ENCODE measurements at places on chromosomes 3 and 15.

GRCh38 chr15:91141097-91141496, 41.0 kb downstream of the SV2B start:
- DNase-seq, result no peak

DNA sequence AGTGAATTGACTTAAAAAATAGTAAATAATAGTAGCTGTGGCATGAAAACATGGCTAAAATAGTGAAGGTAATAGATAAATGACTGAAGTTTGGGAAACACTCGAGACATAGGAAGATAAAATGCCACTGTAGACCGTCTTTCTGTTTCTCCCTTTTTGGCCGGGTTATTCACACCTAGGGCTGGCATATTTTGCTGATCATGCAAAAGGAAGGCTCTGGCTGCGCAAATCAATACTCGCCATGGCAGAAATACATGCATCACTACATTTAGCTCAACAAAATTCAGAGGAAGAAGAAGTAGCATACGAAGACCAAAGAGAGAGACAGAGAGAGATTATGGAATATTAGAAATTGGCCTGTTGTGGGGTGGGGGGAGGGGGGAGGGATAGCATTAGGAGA, 242.2 kb upstream of the KBTBD8 start:
- DNase-seq, result no peak

- no peak for DNase-seq
These were observed 357 bp upstream of the MAN2C1 start for GRCh38 chr15:75368689-75369239.

DNA sequence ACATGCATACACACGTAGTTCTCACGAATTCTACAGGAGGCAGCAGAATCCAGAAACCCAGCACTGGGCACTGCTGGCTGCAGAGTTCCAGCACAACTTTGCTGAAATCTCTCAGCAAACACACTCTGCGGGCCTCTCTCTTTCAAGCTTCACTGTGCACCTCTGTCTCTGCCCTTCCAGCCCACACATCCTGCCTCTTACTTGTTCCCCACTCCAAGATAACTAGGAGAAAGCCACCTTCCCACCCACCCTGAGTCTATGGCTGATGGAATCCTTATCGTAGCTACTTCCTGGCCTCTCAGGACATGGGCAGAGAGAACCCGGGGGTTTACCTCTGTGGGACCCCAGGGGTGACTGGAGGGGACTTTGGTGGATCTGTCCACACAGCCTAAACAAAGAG, 11.9 kb downstream of the ANP32A start:
- no peak for DNase-seq

DNA sequence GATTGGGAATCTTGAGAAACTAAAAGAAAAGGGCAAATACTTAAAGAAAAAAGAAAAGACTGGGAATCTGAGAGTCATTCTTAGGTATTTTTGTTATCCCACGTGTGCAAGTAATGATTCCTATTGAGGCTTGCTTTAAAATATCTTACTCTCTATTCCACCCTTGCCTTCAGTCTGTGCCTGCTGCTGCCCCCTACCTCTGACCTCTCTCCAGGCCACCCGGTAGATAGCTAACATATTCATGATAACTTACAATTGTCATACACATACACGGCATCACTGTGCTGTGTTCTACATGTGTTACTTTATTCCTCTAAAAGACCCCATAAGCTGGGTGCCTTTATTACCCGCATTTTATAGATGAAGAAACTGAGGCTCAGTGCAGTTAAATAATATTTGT, 27.8 kb upstream of the ATP13A3 start:
- DNase-seq, result no peak

DNA sequence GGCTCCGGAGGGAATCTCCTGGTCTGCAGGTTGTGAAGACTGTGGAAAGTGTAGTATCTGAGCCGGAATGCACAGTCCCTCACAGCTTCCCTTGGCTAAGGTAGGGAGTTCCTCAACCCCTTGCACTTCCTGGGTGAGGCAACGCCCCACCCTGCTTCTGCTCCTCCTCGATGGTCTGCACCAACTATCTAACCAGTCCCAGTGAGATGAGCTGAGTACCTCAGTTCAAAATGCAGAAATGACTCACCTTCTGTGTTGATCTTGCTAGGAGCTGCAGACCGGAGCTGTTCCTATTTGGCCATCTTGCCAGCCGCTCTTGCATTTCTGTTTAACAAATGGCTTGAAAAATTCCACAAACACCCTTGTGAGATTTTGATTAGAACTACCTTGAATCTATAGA, 156.1 kb downstream of the STXBP5L start:
- DNase-seq, result no peak

DNA sequence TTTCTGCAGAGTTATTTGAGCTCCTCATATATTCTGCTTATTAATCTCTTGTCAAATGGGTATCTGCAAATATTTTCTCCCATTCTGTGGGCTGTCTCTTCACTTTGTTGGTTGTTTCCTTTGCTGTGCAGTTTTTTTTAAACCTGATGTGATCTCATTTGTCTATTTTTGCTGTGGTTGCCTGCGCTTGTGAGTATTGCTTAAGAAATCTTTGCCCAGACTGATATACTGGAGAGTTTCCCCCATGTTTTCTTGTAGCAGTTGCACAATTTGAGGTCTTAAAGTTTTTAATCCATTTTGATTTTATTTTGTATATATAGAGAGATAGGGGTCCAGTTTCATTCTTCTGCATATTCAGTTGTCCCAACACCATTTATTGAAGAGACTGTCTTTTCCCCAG, 102.3 kb downstream of the POLQ start:
- no peak for DNase-seq

GRCh38 chr15:37289109-37289765, 188.9 kb upstream of the MEIS2 start:
- DNase-seq, result no peak

GRCh38 chr15:29785642-29786041, 36.6 kb downstream of the TJP1 start:
- no peak for DNase-seq

DNA sequence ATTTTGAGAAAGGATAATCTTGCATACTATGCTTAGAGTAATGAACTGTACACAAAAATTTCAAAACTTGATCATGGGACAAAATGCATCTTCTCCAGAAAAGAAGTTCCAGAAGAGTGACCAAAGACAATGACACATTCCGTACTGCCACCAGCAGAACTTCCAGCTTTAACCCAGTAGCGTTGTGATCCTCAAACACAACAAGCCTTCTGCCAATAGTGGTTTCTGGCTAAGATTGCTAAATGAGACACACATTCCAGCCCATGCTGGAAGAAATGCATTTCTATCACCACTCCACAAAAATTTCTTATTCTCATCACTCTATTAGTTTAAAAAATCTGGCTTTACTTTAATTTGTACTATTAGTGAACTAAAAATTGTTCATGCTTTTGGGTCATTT, 334.9 kb downstream of the TBC1D5 start:
- no peak for DNase-seq

GRCh38 chr3:42732196-42732828, 29.7 kb upstream of the HHATL start:
- no peak for DNase-seq

- DNase-seq, result no peak
These were observed 961.4 kb downstream of the VGLL3 start for GRCh38 chr3:86029590-86029989.

DNA sequence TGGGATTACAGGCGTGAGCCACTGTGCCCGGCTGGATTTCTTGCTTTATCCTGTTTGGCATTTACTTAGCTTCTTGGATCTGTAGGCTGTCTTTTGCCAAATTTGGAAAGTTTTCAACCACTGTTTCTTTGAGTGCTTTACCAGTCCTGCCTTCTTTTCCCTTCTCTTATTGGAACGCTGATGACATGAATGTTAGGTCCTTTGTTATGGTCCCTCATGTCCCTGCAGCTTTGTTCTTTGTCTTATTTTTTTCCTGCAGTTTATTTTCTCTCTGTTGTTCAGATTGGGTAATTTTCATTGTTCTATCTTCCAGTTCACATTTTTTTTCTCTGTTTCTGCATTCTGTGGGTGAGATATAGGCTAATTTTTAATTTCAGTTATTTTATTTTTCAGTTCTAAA, 25.0 kb downstream of the SH3GL3 start:
- DNase-seq, result no peak

GRCh38 chr3:125083776-125084175, 28.0 kb upstream of the HEG1 start:
- DNase-seq, result no peak

- no peak for DNase-seq
These were observed 289.9 kb upstream of the ATP11B start for GRCh38 chr3:182503401-182503800.

GRCh38 chr3:30629746-30630145, 23.3 kb downstream of the TGFBR2 start:
- DNase-seq, result no peak

- no peak for DNase-seq
These were observed 159.6 kb downstream of the LEKR1 start for GRCh38 chr3:156985711-156986110.

DNA sequence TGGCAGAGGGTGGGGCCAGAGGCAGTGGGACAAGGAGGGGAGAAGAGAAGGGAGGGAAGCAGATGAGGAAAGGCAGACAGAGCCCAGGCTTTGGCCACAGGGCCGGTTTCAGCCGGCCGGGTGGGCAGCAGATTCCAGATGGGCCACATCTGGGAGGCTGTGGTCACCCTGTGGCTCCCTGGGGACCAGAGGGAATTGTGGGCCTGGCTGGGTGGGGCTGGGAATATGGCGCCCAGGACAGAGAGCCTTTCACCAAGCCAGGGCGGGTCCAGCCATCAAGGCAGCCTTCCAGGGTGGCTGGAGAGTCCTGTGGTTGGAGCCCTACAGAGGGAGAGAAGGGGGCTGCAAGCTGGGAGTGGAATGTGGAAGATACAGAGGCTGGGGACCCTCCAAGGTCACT, 18.9 kb downstream of the PTH1R start:
- DNase-seq, result no peak

- no peak for DNase-seq
These were observed 1.9 kb upstream of the MEX3B start for GRCh38 chr15:82047453-82048400.

DNA sequence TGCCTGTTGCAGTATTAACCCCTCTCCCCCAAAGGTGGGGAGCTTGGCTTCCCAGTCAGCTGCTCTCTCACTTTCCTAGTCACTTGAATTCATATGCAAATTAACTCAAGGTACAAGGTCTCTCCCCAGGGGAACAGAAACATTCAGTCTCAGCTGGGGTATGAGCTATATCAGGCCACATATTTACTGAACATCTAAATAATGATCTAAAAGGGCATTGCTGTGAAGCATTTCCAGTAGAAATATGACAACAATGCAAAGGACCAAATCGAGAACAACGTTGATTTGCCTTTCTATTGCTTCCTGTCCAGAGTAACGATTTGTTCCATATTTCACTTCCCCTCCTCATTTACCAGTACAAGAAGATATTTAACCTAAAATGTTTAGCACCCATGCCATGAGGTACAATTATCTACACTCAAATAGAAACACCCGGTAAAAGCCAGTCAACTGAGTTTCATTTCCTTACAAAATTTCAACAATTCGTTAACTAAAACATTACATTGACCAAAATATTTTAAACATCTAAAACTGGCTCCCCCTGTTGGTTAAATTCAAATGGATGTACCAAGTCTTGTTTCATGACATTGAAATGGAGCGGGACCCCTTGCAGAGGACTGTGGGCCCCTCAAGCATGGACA, 36.5 kb upstream of the KLHL6 start:
- DNase-seq, result no peak

DNA sequence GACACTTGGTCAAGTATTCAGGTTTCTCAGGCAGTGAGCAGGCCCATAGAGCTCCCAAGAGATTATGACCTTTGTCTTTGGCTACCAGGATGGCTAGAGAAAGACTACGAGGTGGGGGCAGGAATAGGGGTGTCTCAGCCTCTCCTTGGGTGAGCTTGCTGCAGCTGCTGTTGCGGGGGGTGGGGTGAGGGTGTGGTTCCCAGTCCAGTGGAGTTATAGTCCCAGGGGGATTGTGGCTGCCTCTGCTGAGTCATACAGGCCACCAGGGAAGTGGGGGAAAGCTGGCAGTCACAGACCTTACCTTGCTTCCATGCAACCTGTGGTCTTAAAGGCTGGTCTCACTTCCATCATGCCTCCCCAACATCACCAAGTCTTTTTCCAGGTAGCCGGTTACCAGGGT, 31.7 kb downstream of the ATP2C1 start:
- no peak for DNase-seq

GRCh38 chr15:56653107-56653506, 80.2 kb downstream of the ZNF280D start:
- DNase-seq, result no peak

DNA sequence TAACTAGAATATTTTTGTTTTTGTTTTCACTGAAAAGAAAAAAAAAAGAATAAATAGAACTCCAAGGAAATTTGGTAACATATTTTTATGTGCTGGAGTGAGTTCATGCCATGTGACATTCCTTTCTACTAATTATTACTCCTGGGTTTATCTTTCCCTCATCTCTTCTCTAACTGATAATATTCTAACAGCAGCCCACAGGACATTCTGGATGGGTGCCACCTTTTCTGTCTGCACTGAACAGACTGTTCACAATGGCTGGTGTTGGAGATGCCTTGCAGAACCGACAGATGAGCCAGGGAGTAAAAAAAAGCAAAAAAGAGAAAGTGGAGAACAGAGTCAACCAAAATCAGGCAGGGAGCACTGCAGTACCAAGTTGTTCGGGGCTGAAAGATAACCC, 151.3 kb downstream of the OR4M2 start:
- DNase-seq, result no peak

- DNase-seq, result no peak
These were observed 299.2 kb downstream of the FHIT start for GRCh38 chr3:60952055-60952454.

GRCh38 chr3:187871848-187872247, 126.6 kb upstream of the BCL6 start:
- DNase-seq, result no peak

- DNase-seq, result no peak
These were observed 123.4 kb downstream of the TLE3 start for GRCh38 chr15:69974321-69974720.

GRCh38 chr3:73964818-73965217, 340.1 kb upstream of the PDZRN3 start:
- DNase-seq, result no peak

Data from fibroblast of the conjunctiva (primary cell).